Activated naive CD4-positive, alpha-beta T cell (primary cell): ENCODE measurements at places on chromosomes 12 and 14.

DNA sequence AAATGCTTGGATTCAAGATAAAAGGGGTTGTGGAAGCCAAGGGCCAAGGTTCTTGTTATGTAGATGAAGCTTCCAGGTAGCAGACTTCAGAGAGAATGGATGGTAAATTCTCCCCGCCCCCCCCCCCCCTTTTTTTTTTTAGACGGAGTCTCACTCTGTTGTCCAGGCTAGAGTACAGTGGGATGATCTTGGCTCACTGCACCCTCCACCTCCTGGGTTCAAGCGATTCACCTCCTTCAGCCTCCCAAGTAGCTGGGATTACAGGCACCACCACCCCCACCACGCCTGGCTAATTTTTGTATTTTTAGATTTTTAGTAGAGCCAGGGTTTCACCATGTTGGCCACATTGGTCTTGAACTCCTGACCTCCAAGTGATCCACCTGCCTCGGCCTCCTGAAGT is 4.1 kb downstream of the DGLUCY start:
- no peak for DNase-seq

GRCh38 chr12:92114834-92115233 is 30.8 kb downstream of the BTG1 start:
- DNase-seq = no peak

DNA sequence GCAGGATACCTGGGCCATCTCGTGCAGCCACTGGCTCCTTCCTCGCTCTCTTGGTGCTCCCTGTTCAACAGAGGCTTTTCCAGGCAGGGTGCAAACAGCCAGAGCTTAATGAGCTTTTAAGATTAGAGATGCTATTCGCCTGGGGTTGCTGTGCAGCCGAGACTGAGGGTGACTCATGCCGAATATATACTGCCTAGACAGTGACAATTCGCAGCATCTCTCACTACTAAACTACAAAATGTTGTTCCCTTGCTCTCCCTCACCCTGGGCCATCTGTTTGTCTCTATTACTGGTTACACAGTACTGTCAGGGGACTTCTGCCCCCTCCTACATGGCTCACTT is 26.0 kb upstream of the TESC start:
- DNase-seq = no peak

GRCh38 chr14:95915330-95915729 is 38.7 kb downstream of the TUNAR start:
- no peak for DNase-seq

- no peak for DNase-seq
Measured at GRCh38 chr14:102007916-102008418, 43.6 kb downstream of the DYNC1H1 start.

DNA sequence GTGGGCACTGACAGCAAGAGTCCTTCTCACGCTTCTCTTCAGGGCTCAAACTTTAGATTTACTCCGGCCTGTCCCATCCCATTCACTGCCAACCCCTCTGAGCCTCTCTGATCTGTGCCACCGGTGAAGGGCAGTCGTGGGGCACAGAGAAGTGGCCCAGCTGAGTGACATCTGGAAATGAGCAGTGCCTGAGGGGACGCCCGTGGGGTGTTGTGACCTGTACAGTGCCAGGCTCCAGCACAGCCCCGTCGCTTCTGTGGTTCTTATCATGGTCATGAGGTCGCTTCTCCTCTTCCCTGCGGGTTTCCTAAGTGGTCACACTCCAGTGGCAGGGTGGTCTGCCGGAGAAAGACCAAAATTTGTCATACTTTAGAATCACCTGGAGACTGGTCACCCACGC is 4.1 kb downstream of the BDKRB2 start:
- DNase-seq = no peak

- no peak for DNase-seq
Measured at GRCh38 chr14:94004015-94004414, 6.9 kb downstream of the CCDC197 start.

GRCh38 chr12:18552829-18553228 is 185.0 kb downstream of the PLCZ1 start:
- DNase-seq = no peak

- DNase-seq = no peak
Measured at GRCh38 chr12:100798286-100799160, 3.9 kb downstream of the ANO4 start.

DNA sequence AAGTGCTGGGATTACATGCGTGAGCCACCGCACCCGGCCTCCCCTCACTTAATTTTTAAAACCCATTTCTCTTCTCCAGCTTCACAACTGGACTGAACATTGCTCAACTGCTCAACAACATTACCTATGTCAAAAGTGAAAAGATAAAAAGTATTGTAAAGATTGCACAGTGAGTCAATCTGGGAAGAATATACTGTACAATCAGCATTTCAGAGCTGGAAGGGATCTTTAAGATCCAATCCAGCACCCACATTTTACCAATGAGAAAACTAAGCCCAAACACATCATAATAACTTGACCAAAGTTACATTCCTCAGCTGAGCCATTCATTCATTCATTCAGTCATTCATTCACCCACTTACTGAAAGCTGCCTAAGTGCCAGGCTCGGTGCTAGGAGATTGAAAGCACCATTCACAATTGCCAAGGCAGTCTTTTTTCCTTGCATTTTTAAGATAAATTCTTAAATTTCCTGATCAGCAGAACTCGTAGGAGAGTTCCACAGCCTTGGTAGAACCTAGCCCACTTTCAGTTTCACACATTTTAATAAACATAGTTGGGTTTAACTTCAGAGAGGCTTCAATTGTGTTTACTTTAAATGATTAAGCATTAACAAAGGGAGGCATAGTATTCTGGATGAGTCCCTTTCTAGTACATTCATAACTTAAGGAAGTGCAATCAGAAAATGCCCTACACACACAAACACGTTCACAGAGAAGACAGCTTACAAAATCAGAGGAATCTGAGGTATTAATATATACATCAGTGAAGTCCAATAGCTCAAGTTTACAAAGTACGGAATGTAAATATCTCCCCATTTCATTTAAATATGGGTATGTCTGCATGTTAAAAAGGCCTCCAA is 3.0 kb downstream of the GALNT4 start:
- no peak for DNase-seq

DNA sequence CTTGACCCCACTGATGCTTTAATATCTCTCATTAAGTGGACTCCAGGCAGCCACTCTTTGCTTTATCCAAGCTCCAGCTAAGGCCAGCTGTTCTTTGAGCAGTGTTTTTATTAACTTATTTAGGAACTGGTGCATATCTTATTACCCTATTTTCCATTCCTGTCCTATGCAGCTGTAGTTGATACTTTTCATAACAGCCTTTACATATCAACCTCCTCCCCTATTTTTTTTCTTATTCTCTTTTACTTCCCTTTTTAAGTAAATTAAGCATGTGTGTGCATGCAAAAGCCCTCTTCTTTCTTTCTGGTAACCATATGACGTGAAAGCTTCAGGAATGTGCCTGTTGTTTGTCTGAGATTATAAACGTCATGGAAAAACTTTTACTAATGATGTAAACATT is 121.2 kb downstream of the PTPRQ start:
- DNase-seq = no peak

DNA sequence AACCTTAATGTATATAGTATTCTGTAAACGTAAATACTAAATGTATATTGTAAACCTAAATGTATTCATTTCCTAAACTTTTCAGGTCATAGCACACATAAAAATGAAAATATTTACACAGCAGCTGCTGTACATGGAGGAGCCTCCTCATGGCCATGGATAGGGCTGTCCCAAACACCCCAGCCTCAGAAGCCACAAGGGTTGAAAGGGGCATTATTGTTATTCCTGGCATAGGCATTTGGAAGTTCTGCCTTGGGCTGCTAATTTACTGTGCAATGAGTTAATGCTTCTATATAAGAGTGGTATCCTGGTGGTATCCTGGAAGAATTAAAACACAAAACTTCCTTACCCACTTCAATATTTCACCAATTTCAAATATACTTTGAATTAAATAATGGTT is 159.4 kb downstream of the SLC5A8 start:
- no peak for DNase-seq

- DNase-seq = no peak
Measured at GRCh38 chr14:94601884-94602391, 10.3 kb upstream of the SERPINA3 start.

DNA sequence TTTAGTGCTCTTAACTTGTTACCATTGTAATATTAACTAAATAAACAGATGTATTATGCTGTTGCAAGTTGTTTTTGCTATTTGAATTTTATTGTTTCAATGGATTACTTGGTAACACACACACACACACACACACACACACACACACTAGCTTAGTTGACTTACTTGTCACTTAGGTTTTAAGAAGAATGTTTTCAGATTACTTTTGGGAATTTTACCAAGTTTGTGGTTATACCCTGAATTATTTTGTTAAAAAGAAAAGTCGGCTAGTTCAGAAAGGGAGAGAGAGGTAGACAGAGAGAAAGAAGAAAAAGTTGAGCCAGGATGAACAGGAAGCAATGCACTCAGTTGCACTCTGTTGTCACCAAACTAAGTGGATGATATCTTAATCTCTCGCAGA is 5.3 kb downstream of the SSTR1 start:
- no peak for DNase-seq

DNA sequence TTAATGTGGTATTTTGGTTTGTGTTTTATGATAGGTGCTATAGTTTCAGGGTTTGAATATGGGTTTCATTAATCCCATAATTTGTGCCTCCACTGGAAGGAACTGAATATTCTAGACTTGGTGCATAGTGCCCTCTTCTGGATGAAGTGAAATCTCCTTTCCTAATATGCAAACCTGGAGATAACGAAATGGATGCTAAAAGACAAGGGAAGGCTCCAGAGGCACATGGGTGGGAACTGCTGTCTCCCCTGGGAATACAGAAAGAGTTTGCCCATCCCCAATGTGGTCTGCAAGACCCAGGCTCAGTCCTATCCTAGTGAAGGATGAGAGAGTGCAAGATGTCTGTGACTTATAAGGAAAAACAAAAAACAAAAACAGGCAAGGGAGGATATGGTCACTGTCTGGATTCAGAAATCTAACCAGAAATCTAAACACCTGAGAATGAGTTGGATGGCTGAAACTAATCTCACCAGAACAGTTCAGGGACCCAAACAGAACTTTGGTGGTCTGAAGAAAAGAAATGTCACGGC is 142.3 kb upstream of the TMPO start:
- DNase-seq = no peak

DNA sequence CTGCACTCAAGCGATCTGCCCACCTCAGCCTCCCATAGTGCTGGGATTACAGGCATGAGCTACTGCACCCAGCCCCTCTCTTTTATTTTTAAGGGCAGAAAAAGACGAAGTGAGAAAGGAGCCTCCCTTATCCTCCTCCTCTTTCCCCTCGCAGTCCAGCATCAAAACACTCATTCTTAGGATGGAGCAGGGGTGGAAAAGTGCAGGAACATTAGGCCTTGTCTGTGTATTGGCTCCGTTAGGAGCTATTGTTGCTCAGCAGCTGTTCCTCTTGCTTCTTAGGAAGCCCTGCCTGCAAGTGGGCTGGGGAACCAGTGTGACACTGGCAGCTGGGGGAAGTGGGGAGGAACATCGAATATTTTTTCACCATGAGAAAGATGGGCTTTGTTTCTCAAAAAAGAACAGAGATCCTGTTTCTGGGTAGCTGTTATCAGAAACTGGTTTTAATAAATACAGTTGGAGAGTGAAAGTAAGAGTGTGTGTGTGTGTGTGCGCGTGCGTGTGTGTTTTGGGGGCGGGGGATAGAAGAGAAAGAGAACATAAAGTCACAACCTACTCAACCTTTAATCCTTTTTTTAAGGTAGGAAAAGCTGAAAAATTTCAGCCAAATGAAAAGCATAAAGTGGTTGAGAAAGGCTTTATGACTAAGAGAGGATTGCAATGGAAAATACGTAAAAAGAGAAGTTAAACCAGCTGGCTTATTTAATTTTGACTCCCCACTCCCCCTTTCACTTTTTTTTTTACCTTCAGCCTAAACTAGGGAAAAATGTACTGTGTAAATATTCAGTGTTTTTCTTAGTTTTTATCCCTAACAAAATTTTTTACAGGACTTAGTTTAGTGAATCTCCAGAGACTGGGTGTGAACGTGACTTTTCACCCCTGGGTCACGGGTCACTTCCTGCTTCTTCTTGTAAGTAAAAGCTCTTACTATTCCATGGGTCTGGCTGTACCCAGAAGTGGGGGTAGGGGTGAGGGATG is 197.2 kb upstream of the PLEKHG7 start:
- DNase-seq = peak; percentile 23
